ENCODE measurements at places on chromosomes 12 and 14.

DNA sequence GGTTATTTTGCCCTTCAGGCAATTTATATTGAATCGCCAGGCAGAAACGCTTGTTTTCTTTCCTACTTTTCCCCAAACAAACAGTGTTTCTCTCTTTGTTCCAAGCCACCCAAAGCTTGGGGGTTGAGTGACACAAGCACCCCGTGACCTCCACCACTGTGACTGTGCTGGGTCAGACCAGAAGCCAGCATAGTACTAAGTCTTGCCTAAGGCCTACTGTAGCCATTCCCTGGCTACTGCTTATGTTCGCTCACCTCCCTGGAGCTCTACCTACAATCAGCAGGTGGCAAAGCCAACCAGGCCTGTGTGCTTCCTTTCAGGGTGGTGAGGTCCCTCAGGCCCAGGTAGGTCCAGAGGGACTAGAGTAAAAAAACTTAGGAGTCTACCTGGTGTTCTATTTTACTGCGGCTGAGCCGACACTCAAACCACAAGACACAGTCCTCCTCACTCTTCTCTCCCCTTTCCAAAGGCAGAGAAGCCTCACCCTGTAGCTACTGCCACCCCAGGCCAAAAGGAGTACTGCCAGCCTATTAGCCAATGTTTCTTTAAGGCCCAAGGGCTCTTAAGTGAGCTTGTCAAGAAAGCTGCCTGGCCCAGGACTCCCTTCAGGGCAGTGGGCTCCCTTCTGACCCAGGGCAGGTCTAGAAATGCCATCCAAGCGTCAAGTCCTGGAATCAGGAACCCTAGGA lies 411.8 kb upstream of the MIS18BP1 start:
- no peaks in the 10 kb centered on the region for H3K27me3 ChIP-seq
- H3K4me3 ChIP-seq: no peak overlapping the region
- H3K4me1 ChIP-seq: no peaks in the 10 kb centered on the region
- no peak overlapping the region for H3K27ac ChIP-seq
- no peak for DNase-seq

DNA sequence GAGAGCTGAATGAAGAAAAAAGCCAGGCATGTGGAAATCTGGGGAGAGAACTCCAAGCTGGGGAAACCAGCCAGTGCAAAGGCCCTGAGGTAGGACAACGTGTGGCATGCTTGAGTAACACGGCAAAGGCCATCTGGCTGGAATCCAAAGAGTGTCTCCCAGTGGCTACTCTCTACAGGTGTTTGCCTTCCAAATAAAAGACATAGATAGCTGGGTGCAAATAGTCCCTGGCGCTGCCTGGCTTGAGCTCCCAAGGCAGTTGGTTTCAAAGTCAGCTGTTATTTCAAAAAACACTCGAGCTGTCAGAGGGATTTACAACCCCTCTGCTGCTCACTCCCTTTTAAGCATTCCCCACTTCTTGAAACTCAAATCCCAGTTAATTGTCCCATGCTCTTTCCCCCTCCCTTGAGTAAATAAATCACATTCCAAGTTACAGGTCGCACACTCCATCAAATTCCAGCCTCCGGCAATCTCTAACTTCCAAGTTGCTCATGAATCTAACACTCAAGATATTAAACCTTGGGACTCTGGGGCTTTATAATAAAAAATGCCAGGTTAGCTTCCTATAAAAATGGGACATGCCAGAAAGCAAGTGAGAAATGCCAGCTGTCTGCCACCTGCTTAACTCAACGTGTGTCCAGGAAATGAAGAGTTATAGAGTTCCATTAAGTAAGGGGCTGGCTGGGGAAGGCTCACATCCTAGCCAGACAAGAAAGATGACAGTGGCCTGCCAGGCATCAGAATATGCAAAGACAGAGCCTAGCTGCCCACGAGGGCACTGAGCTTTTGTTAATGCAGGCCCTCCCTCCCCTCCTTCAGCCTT lies 133.6 kb upstream of the NOS1 start:
- H3K4me3 ChIP-seq: no peak overlapping the region
- DNase-seq: no peak
- no peaks in the 10 kb centered on the region for H3K27me3 ChIP-seq
- H3K27ac ChIP-seq: no peak overlapping the region

DNA sequence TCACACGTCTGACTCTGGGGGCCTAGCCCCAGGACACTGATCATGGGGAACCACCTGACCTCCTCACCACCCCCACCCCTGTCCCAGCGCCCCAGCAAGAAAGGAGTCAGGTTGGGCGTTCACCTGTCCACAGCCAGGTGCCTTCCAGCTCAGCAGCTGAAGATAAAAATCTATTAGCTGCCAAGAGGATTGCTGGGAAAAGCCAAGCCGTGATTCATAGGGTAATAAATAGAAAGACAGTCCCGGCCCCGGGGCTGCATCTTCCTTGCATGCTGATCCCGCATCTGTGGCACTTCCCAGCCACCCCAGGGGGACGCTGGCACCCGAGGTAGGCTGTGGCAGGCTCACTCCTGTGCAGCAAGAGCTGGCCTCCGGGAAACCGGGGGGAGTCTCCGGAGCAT lies 70.2 kb upstream of the NCOR2 start:
- H3K27ac ChIP-seq: no peak overlapping the region
- no peak overlapping the region for H3K4me3 ChIP-seq
- H3K4me1 ChIP-seq: peaks cover 19% of the 10 kb centered on the region
- no peak for DNase-seq

GRCh38 chr14:22105006-22105623 lies 431.5 kb upstream of the OR4E1 start:
- H3K27ac ChIP-seq: no peak overlapping the region
- no peaks in the 10 kb centered on the region for H3K4me1 ChIP-seq
- DNase-seq: no peak
- H3K27me3 ChIP-seq: no peaks in the 10 kb centered on the region
- no peak overlapping the region for H3K4me3 ChIP-seq

DNA sequence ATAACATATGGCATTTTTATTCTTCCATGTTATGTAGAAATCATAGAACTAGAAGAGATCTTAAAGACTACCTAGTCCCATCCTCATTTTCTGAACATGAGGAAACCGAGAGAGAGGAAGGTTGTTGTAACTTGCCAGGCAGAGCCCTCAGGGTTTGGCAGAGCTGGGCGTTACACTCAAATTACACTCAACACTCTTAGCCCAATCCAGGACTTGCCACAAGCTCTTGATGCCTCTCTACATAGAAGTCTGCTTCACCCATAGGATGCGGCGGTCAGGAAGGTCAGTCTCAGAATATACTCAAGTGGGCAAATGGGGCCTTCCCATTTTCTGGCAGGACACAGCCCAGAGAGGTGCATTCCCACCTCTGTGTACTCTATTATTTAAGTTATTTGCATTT lies 208.1 kb downstream of the ZFP36L1 start:
- H3K4me3 ChIP-seq: no peak overlapping the region
- H3K4me1 ChIP-seq: no peaks in the 10 kb centered on the region
- H3K27ac ChIP-seq: no peak overlapping the region
- no peak for DNase-seq

GRCh38 chr12:5524116-5524768 lies 92.3 kb downstream of the NTF3 start:
- no peaks in the 10 kb centered on the region for H3K4me1 ChIP-seq
- no peaks in the 10 kb centered on the region for H3K27me3 ChIP-seq
- H3K36me3 ChIP-seq: no peaks in the 10 kb centered on the region

GRCh38 chr12:104852102-104852501 lies 106.0 kb downstream of the SLC41A2 start:
- H3K27ac ChIP-seq: no peak overlapping the region
- no peak for DNase-seq
- H3K4me3 ChIP-seq: no peak overlapping the region
- no peaks in the 10 kb centered on the region for H3K36me3 ChIP-seq
- no peaks in the 10 kb centered on the region for H3K27me3 ChIP-seq
- H3K4me1 ChIP-seq: no peaks in the 10 kb centered on the region

DNA sequence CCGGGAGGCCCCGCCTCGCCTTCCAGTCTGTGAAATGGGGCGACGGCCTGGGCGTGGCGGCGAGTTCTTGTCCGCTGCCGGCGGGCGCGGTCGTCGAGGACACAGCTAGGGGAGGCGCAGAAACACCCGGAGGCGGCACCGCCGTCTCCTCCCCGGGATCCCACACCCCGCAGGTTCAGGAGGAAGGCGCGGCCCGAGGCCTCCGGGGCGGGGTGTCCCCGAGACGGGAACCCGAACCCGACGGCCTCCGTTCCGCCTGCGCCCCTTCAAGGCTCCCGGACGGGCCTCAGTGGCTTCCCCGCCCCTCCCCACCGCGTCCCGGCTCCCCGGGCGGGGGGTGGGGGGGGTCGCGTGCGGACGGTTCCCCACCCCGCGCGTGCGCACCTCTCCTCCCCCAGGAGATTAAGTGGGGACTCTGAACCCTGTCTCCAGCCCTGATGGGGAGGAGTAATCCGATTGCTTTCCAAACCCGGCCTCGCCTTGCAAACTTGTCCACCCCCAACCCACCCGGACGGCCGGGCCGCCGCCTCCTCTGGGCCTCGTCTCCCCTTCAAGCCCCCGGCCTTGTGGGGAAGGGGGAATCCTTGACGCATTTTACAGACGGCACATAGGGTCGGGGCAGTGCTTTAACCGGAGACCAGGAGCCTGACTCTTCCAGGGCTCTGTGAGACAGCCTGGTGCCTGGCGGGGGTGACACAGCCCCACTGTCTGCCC lies 35.3 kb upstream of the ANKRD9 start:
- H3K36me3 ChIP-seq: no peaks in the 10 kb centered on the region
- no peak for DNase-seq
- H3K27me3 ChIP-seq: peaks cover 20% of the 10 kb centered on the region
- no peaks in the 10 kb centered on the region for H3K4me1 ChIP-seq
- H3K4me3 ChIP-seq: no peak overlapping the region
- H3K27ac ChIP-seq: no peak overlapping the region

DNA sequence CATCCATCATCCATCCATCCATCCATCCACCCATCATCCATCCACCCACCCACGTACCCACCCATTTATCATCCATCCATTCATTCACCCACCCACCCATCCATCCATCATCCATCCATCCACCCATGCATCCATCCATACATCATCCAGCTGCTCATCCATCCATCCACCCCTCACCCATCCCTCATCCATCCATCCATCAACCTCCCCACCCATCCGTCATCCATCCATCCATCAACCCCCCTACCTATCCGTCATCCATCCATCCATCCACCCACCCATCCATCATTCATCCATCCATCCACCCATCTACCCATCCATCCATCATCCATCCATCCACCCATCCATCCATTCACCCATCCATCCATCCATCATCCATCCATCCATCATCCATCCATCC lies 306.2 kb upstream of the SFSWAP start:
- H3K4me3 ChIP-seq: no peak overlapping the region
- no peaks in the 10 kb centered on the region for H3K4me1 ChIP-seq
- no peak overlapping the region for H3K27ac ChIP-seq
- no peaks in the 10 kb centered on the region for H3K36me3 ChIP-seq
- H3K27me3 ChIP-seq: no peaks in the 10 kb centered on the region

GRCh38 chr14:65321370-65321875 lies 91.1 kb upstream of the FUT8 start:
- H3K36me3 ChIP-seq: no peaks in the 10 kb centered on the region
- no peaks in the 10 kb centered on the region for H3K4me1 ChIP-seq
- DNase-seq: no peak
- no peaks in the 10 kb centered on the region for H3K27me3 ChIP-seq
- no peak overlapping the region for H3K4me3 ChIP-seq
